ENCODE measurements at places on chromosomes 13 and 19. TPM values are rescaled to one million over a fixed set of nuclear protein-coding genes. Genes with fewer than 3 reads are reported as not detected.

- no peak for DNase-seq
Measured at GRCh38 chr13:28001837-28002473, 13.5 kb upstream of the URAD start.

DNA sequence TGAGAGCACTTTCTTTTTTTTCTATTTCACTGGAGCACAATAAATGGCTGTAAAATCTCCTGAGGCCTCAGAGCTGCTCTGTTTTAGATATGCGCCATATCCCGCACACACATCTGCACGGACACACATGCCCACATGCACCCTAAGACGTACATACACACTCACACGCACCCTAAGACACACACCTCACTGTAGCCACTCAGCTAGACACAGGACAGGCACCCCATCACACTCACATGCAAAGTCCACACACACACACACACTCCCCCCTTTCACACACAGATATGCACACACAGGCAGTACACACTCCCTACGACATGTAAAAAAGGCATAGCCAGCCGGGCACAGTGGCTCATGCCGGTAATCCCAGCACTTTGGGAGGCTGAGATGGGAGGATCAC is 8.8 kb downstream of the ELOF1 start:
- DNase-seq: no peak

DNA sequence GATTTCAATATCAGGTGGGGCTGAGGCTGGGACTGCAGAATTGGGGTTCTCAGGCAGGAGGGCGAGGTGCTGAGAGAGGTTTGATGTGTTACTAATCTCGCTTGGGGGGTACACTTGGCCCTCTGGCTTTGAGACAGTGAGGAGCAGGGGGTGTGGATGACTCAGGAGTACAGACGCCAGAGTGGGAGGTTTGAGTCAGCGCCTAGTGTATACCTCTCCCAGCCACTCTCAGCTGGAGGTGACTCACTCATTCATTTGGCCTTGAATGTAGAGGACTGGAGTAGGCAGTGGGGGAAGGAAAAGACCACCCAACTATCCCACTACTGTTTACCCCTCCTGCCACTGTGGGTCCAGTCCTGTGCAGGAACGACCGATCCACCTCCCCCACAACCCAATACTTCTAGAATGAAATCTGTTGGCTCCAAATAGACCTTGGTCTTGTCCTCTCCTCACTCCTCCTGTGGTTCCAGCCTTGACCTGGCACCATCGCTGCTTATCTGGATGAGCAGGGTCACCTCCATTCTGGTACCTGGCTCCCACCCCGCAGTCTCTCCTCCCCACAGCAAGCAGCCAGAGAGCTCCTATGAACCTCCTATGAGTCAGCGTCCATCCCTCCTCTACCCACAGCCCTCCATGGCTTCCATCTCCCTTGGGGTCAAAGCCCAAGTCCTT is 20.1 kb upstream of the ZNRF4 start:
- DNase-seq: no peak

- no peak for DNase-seq
Measured at GRCh38 chr19:2678044-2678671, 24.3 kb downstream of the GNG7 start.

GRCh38 chr13:95049772-95050171 is 251.5 kb downstream of the ABCC4 start:
- DNase-seq: no peak

- DNase-seq: no peak
Measured at GRCh38 chr13:37652596-37652995, 54.0 kb upstream of the POSTN start.

- DNase-seq: peak; percentile 74
Measured at GRCh38 chr19:1513499-1514294, 878 bp upstream of the ADAMTSL5 start.

DNA sequence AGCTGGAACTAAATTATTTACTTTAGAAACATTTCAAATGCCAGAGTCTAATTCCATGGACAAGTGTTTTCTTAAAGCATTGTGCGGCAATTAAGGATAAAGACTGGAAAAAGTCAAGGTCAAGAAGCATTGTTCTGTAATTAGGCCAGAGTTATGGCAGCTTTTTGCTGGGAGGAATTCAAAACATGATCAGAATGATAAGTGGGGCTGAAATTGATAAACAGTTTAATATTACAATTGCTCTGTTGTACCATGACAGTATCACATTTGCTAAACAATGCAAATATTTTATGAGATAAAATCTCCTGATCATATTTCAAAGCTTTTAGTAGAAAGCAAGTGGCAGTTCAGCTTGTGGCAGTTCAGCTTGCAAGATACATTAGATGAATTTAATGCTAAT is 513.7 kb downstream of the GPC6 start:
- no peak for DNase-seq

DNA sequence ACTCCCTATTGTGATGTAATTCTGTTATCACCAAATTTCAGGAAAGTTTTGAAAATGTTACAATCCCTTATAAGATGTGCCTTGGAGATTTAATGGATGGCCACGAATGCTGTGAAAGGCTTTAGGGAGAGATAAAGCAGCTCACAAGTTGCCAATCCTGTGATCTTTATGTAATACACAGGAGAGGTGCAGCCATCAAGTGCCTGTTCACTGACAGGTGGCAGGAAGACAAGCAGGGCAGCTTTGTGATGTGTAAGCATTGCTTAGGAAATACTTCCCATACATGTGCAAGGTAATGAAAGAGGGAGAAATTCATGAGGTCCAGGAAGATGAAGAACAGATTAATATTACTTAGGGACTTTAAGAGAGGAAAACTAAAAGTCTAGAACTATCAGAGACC is 628.8 kb downstream of the SLITRK6 start:
- no peak for DNase-seq

- DNase-seq: no peak
Measured at GRCh38 chr19:9971166-9971897, 35.0 kb upstream of the OLFM2 start.

DNA sequence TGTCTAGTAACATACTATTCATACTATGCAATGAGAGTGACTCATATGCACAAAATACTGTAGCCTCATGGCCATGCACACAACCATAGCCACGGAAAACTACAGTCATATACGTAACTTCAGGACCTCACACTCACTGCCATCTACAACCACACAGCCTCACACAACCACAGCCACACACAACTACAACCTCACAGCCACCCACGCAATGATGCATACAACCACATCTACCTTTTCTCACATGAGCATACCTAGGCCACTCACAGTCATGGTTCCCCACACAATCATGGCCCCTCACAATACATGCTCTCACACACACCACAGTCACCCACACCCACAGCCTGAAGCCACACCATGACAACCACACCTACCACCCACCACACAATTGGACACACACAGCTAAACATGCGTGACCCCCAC is 8.7 kb upstream of the TNFSF14 start:
- peak; percentile 50 for DNase-seq

- no peak for DNase-seq
Measured at GRCh38 chr19:1700733-1701663, 48.6 kb upstream of the TCF3 start.

COX6B2 gene
- total RNA-seq: 0.83 TPM

CEACAM4 gene
- not detected for total RNA-seq

SLC17A7 gene
- total RNA-seq: 0.30 TPM

FKBP8 gene
- 263 TPM for total RNA-seq

PIH1D1 gene
- total RNA-seq: 170 TPM
